Activated CD8-positive, alpha-beta memory T cell treated with anti-CD3 and anti-CD28 coated beads, Interleukin-2, amount 50 U/mL, for 4 hours (primary cell): ENCODE measurements at places on chromosomes 6 and 20.

GRCh38 chr6:151699719-151700118 lies 107.8 kb upstream of the ESR1 start:
- DNase-seq = no peak

DNA sequence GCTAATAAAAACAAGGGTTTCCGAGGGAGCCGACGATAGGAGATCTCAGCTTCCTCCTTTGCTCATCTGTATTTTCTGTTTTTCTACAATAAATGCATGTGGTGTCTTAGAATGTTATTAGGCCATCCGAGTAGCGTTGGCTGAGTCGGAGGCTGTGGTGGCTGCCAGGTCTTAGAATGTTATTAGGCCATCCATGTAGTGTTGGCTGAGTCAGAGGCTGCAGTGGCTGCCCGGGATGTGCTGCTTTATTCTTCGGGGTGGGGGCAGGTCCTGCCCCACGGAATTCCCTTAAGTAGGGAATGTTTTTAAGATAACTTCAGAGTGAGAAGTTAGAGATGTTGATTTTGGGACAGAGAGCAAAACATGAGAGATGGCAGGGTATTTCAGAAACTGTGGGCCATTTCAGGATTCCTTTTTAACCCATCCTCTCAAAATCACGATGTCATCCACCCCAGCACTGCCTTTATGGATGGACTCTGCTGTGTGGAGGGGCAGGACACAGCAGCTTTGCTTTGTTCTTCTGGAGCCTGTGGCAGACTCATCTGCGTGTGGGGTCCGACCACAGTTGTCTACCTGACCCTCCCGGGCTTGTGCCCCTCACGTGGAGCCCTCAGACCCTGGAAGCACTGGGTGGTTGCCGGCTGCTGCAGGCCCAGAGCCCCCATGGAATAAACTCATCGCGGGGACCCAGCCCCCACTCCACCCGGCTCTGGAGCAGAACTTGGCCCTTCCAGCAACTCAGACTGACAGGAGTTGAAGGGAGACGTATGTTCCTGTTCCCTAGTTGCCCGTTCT lies 20.4 kb downstream of the OSBPL2 start:
- DNase-seq = no peak

DNA sequence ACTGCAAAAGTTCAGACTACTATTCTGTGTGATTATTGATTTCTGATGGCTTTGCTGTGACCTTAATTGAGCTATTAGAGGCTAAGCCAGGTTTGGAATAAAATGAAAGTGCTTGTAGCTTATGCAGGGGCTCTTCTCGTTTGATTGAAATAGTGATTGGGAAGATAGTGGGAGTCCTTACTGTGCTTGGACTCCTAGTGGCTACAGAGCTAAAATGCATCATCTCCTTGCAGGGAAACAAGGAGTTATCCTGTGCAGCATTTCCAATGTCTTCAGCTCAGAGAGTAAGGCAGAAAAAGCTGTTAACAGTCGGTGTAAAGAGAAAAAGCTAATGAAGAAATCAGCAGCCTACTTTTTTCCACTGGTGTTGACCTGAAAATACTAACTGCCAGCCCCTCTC lies 173.5 kb downstream of the SLC35F1 start:
- no peak for DNase-seq

DNA sequence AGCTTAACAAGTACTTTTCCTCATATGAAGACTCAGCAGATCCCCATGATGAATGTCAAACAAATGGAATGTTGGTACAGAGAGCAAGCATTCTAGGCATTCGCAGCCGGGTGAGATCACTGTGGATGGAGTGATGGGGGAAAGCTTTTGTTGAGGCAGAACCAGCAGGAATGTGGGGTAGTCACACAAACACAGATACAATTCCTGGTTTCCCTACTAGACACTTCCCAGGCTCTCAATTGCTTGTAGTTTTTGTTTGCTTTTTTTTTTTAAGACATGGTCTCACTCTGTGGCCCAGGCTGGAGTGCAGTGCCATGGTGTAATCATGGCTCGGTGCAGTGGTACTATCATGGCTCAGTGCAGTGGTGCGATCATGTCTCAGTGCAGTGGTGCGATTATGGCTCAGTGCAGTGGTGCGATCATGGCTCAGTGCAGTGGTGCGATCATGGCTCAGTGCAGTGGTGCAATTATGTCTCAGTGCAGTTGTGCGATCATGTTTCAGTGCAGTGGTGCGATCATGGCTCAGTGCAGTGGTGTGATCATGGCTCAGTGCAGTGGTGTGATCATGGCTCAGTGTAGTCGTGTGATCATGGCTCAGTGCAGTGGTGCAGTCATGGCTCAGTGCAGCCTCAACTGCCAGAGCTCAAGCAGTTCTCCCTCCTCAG lies 15.4 kb upstream of the IER3 start:
- no peak for DNase-seq

DNA sequence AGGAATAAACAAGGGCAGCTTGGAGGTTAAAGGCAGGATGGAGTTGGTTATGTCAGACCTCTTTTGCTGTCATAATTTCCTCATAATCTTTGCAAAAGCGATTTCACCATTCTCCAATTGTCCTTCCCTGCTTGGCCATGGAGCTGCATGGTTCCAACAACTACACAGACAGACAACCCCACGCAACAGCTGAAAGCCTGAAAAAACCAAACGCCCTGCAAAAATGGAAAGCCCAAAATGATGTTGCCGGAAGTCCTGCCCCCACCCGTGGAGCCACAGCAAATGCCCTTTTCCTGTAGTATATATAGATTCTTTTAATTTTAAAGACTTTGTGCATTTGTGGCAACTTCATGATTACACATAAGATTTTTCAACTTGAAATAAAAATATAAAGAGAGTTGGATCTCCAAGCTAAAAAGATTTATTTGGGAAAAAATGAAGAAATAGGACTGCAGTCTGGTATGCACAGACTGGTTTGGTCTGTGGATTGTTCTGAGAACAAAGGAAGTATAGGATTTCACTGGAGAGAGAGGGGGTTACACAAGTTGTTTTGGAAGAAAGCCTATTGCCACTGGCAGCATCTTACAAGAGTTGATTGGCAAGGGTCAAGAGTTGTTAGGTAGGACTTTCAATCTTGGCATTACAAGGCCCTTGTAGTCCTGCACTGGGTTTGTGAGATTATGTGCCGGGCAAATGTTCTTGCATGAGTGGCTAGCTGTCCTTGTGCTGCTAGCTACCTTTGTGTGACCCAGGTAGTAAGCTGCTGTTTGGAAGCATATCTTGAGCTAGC lies 190.0 kb downstream of the C6orf118 start:
- DNase-seq = no peak
